ENCODE measurements at places on chromosomes 5 and 9. TPM values are rescaled to one million over a fixed set of nuclear protein-coding genes. Genes with fewer than 3 reads are reported as not detected.

DNA sequence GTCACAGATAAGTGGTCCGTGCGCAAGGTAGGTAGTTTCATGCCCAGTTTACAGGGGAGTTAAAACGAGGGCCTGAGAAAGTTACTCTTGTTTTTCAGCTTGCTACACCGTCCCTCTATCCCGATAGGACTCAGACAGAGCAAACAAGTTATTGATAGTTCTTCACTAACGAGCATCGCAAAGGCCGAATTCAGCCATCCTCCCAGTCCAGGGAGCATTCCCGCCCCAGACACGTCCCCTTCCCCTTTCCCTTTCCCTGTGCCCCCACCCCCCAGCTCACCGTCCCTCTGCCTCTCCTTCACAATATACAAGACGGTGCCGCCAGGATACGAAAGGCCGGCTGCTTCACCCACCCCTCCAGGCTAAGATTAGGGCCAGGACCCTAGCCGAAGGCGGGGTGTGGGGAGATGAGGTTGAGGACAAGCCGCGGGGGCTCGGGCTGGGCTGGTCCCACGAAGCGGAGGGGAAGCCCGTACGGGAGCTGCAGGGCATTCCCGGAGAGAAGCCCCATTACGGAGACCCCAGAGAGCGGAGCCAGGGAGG lies 599 bp downstream of the KIAA1191 start:
- peaks cover 19% of the 10 kb centered on the region for H3K4me1 ChIP-seq
- H3K36me3 ChIP-seq = peaks cover 24% of the 10 kb centered on the region
- DNase-seq = no peak

CER1 gene
- not detected for total RNA-seq

DNA sequence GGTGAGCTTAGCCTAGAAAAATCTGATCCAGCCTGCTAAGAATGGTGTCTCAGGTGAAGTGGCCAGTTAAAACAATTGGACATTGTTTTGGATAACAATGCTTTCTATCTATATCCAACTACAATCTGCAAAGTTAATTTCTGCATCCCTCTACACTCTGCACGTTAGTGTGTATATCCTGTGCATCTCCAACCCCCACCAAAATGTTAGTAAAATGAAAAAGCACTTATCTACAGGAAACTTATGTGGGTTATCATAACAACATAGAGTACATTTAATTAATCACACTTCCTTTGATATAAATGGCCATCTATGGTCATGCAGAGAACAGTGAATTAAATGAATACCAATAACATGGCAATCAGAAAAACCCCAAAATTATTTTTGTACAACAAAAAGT lies 158.7 kb downstream of the NFIB start:
- no peak overlapping the region for H3K27ac ChIP-seq
- H3K4me3 ChIP-seq = no peak overlapping the region
- no peaks in the 10 kb centered on the region for H3K36me3 ChIP-seq
- DNase-seq = no peak
- peaks cover 3% of the 10 kb centered on the region for H3K4me1 ChIP-seq

PCYOX1L gene
- 19.8 TPM for total RNA-seq

Measured in activated CD4-positive, alpha-beta T cell treated with anti-CD3 and anti-CD28 coated beads, Interleukin-2, amount 10 ng/mL, durations not matched to agents 24 days and 14 days (primary cell).